ENCODE measurements at places on chromosomes 7 and 10. TPM values are rescaled to one million over a fixed set of nuclear protein-coding genes. Genes with fewer than 3 reads are reported as not detected.

DNA sequence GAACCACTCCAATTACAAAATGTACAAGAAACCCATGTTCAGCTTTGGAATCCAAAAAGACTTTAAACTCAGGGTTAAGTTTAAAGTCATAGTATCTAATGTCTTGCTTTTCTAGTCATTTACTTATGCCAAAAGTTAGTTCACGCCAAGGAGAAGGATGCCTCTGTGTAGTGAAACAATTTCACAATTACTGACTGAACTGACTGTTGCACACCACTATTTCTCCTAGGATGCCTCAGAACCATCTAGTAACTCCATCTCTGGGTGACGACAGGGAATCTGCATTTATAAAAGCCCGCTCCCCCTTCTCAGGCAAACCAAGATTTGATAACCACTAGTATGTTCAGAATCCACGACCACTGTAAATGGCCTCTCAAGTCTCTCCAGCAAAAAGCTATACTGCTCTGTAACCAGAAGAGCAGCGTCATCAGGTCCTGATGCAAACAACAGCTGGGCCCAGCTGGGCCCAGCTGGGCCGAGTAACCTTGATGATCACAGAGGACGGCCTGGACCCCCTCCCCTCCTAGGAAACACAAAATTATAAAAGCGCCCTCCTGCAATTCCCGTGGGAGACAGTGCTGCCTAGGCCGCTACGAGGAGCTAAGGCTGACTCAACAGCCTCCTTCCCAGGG lies 680 bp upstream of the ADO start:
- no peak for DNase-seq

DNA sequence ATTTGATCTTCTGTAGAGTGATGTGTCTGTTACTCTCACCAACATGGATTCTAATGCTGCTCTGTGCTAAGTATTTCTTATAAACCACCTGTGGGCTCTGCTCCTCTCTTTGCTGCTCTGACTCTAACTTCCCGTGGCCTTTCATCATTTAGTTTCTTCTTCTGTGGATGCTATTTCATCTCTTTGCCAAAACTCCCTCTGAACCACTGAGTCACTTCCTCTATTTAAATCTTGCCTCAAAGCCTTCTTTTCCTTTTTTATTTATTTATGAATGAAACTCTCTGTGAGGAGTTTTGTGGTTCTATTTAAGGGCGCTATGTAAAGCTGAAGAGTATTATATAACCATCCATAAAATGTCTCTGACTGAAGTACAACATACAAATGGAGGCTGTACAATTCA lies 538.5 kb downstream of the SUGCT start:
- no peak for DNase-seq

DNA sequence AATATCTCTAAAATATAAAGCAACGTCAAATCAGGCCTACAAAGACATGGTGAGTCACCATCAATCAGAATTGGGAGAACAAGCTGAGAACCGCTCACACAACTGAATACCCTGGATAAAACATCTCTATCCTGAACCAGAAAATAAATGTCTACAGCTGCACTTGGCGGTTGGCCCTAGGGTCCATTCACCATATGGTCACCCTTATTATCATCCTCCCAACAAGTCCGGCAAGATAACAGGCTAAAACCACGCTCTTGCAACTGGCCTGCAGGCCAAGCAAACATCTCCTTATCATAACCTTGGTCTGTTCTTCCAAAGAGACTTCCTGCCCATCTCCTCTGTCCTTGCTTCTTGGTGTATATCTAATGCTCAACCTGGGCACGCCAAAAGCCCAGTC lies 310.7 kb downstream of the CALN1 start:
- no peak for DNase-seq

DNA sequence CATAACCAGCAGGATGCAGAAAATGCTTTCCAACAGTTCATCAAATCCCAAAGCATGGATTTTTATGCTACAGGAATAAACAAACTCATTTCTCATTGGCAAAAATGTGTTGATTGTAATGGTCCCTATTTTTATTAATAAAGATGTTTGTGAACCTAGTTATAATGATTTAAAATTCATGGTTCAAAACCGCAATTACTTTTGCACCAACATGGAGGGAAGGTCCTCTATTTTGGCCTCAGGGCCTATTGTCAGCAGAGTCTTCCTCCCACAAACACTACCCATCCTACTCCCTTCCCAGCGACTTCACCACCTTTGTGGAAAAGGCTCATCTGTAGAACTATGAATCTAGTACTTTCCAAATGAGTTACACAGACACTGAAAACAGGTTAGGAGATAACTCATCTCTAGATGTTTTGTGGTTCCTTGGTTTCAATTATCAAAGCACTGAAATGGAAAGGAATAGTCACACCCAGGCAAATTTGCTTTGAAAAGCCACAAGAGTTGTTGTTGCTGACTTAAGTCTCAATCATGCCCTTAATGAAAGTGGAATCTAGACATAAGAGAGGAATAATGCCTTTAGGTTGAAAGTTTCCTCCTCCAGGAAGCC lies 59.4 kb upstream of the FRMD4A start:
- no peak for DNase-seq

DNA sequence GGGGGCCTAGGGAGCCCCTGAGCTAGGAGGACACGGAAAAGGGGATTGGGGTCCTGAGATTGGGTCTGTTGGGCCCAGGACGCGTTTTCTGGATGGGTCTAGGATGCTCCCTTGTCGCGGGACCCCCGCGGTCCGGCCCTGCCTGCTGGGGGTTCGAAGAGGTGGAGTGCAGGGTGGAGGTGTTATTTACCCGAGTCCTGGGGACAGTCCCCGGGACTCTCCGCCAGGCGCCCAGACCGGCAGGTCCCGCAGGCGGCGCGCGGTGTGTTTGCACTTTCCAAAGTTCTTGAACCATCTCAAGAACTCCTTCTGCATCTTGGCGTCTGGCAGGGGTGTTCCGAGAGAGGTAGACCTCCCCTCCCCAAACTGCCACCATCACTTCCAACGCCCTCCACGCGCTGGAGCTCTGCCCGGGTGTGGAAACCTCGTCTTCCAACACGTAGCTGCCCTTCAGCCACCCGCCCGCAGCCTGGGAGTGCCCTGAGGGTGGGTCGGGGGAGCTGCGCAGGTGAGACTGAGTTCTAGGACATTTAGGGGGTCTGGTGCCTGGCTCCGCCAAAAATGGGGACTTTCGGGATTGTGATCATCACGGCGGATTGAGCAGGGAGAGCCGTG lies 569 bp downstream of the CAV1 start:
- DNase-seq = no peak

GRCh38 chr7:116950889-116951351 lies 2.4 kb upstream of the ST7 start:
- no peak for DNase-seq

DNA sequence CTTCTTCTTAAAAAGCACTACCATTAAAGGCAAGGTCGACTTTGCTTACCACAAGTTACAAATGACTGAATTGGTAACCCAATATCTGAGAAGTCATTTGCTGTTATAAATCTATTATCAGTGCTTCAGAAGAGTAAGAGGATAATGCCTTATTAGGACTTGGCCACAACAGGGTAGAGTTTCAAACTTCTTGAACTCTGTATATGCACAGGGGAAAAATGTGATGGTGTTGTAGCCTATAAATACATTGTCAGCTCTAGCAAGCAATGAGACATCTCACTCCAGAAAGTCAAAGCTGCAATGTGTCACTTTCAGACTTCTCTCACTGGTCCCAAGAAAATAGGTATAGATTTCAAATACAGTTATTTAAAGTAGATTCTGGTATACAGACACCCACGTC lies 9.3 kb downstream of the TFEC start:
- no peak for DNase-seq

DNA sequence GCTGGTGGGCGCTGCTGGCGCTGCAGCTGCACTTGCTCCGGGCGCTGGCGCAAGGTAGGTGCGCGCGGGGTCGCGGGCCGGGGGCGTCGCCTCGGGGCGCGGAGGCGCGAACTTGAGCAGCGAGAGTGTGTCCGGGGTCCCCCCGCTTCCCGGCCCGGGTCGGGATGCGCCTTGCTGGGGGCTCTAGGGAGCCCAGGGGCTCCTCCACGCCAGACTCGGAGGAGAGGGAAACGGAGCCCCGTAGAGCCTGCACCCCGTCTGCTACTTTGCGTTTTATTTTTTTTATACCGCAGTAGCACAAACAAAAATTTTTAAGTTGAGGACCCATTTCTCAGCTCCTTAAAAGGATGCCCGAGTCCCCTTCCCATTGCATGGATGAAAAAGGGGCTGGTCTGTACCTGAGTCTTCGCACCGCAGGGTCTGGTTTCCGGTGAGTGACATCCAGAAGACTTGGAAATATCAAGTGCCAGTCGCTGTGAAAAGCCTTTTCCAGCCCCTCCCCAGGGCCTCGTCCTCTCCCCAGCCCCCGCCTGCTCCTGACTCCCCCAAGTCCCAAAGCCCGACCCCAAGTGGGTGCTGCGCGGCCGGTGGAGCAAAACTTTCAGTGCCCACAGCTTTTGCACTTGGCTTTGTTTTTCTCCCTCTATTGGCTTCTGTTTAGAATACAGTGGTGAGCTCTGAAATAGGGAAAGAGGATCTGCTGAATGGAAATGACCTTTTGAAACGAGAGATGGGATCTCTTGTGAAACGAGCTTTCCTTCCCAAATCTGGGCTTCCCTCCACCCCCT lies 973 bp downstream of the SDK1 start:
- DNase-seq = no peak

DNA sequence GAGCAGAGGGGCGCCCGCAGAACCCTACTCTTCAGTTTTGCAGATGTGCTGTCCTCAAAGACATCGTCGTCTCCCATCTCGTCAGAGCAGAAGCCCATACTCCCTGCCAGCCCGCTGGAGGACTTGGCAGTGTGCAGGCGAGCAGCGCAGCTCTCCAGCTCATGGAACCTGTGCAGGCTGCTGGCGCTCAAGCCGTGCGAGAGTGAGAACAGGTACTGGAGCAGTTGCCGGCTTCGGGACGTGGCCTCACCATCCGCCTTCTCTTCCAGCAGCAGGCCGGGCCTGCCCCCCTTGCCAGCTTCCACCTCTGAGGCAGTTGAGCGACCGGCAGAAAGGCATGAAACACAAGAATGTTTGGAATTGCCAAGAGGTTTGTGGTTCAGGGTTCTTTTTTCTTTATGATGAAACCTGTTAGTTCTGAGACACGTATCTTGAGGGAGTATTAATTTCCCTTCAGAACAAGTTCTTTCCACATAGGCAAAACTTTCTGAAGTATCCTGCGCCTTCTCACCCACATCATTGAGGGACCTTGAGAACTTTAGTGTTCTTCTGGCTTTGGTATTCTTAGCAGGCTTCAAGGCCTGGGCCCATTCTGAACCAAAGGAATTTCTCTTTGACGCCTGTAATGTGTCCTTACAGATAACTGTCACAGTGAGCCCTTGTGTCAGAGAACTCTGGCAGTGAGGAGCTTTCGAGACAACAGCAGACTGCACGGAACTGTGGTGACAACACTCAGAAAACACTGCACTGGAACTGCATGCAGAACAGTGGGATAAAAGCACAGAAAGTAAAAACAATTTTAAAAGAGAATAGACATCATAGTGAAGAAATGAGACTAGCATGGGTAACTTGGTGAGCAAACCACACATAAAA lies 89.5 kb downstream of the ALOX5 start:
- no peak for DNase-seq

GRCh38 chr7:35747611-35748010 lies 52.7 kb upstream of the HERPUD2 start:
- DNase-seq = no peak

DNA sequence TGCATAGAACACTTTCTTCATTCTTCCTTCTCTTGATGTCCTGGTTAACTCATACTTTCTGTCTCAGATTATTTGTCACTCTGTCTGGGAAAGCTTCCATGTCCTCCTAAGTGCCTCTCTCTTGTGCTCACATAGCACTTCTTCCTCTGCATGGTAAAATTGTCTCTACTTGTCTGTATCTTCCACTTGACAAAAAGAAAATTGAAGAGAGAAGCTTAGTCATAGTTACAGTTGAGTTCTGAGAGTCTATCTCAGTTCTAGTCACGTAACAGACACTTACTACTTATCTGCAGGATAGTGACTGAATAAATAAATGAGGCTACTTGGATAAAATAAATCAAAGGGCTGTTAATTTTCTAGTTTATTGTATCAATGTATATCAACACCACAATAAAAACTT lies 458.1 kb downstream of the HTR7 start:
- DNase-seq = no peak

DNA sequence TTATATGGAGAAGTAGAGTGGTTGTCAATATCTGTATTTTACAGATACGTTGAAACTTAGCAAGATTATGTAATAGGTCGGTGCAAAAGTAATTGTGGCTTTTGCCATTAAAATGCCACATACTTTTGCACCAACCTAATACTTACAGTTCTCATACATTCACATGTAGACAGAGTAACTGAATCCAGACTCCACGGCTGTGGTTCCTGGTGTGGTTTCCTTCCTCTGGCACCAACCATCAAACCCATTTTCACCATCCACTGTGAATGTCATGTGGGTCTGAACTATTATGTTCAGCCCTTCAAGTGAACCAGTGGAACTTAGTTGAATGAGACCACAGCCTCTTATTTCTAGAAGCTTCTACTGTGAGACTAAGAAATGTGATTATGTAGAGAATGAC lies 31.5 kb upstream of the SLIT1 start:
- no peak for DNase-seq

DNA sequence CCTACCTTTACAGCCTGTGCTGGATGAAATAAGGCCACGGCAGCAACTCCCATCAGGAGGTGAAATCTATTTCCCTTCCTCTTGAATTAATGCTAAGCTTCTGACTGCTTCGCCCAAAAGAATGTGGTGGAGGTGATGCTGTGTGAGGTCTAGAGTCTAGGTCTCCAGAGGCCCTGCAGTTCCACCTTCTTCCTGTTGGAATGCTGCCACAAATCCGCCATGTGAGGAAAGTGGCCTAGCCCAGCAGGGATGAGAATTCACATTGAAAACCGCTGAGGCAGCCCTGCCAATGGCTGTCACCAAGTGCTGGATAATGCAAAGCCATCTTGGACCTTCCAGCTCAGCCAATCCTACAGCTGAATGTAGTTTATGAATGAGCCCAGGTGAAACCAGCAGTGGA lies 28.0 kb downstream of the RHOBTB1 start:
- DNase-seq = no peak

- no peak for DNase-seq
Measured at GRCh38 chr7:33431543-33431942, 302.2 kb downstream of the BBS9 start.

DNA sequence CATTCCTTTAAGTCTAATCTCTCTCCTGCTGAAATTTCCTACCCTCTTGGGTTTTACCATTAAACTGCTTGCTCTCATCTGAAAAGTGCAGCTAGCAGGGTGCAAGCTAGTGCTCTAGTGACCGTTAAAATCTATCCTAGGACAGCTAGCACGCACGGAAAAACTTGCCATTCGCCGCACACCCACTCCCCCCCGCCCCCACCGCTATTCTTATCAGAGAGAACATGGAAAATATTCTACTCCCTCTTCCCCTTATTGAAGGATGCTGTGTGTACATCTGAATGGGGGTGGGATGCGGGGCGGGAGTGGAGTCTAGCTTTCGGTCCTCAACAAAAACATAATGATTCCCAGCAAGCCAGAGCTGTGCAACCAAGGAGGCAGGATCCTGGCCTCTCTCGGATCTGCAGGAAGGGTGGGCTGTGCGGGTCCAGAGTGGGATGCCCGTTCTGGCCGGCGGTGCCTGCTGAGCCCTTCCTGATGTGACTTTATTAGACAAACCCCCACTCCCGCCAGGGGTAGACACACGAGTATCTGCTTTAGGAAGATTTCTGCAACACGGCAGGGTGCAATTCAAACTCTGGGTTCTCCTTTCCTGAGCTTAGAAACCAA lies 1.1 kb upstream of the ADRA2A start:
- DNase-seq = no peak

Gene BHLHA15
- polyA plus RNA-seq = not detected

Gene UTF1
- polyA plus RNA-seq = not detected

Gene PRKG1
- not detected for polyA plus RNA-seq

Gene ELFN1
- polyA plus RNA-seq = not detected

Gene ANKRD61
- polyA plus RNA-seq = 0.30 TPM
